ENCODE measurements at places on chromosomes 2 and 18. TPM values are rescaled to one million over a fixed set of nuclear protein-coding genes. Genes with fewer than 3 reads are reported as not detected.

- H3K36me3 ChIP-seq: no peaks in the 10 kb centered on the region
- peaks cover 22% of the 10 kb centered on the region for H3K4me1 ChIP-seq
- H3K4me3 ChIP-seq: no peak overlapping the region
- DNase-seq: no peak
Observed at GRCh38 chr2:138021154-138021553, 56.9 kb downstream of the HNMT start.

- H3K27ac ChIP-seq: no peak overlapping the region
- no peaks in the 10 kb centered on the region for H3K27me3 ChIP-seq
- H3K4me1 ChIP-seq: no peaks in the 10 kb centered on the region
- H3K36me3 ChIP-seq: peaks cover 2% of the 10 kb centered on the region
- H3K4me3 ChIP-seq: no peak overlapping the region
Observed at GRCh38 chr2:202311823-202312388, 46.3 kb downstream of the NOP58 start.

- H3K4me3 ChIP-seq: no peak overlapping the region
- H3K27me3 ChIP-seq: peaks cover 38% of the 10 kb centered on the region
- H3K4me1 ChIP-seq: no peaks in the 10 kb centered on the region
- H3K36me3 ChIP-seq: no peaks in the 10 kb centered on the region
- H3K27ac ChIP-seq: no peak overlapping the region
- DNase-seq: no peak
Observed at GRCh38 chr2:218006741-218007140, 3.9 kb upstream of the TNS1 start.

FBXO48 gene
- 2.6 TPM for polyA plus RNA-seq

GRCh38 chr2:192369969-192370368, 175.2 kb upstream of the TMEFF2 start:
- H3K27ac ChIP-seq: no peak overlapping the region
- DNase-seq: no peak
- no peaks in the 10 kb centered on the region for H3K4me1 ChIP-seq
- H3K27me3 ChIP-seq: no peaks in the 10 kb centered on the region

NEU2 gene
- polyA plus RNA-seq: not detected

MAL gene
- polyA plus RNA-seq: 3.8 TPM

DNA sequence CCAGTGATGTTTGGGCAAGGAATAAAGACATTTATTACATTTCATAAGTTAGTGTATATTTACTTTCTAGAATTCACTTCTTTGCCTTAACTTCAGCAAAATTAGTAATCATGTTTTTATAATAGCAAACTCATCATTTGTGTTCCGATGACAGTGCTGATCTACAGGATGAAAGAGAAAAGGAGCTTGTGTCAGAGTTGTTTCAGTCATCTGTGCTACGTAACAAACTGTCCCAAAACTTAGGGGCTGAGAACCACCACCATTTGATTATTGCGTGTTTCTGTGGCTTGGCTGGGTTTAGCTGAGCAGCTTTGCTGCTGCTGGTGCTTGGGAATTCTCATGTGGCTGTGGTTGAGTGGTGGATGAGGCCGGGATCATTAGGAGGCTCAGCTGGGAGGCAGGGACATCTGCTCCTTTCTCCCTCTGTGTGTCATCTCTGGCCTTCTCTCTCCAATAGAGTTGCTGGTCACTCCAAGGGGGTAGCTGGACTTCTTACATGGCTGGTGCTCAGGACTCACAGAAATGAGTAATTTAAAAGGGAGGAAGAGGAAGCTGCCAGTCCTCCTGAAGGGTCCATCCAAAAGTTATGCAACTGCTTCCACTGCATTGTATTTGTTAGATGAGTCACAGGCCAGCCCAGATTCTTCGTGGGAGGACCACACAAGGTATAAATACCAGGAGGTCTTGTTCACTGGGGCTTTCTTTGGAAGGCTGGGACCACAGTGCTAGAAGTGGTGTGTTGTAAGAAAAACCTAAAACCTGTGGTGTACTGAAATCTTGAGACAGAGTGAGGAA, 43.4 kb upstream of the HAAO start:
- no peaks in the 10 kb centered on the region for H3K36me3 ChIP-seq
- no peak for DNase-seq
- H3K27me3 ChIP-seq: no peaks in the 10 kb centered on the region
- H3K4me3 ChIP-seq: no peak overlapping the region
- H3K27ac ChIP-seq: no peak overlapping the region
- H3K4me1 ChIP-seq: peaks cover 3% of the 10 kb centered on the region

DNA sequence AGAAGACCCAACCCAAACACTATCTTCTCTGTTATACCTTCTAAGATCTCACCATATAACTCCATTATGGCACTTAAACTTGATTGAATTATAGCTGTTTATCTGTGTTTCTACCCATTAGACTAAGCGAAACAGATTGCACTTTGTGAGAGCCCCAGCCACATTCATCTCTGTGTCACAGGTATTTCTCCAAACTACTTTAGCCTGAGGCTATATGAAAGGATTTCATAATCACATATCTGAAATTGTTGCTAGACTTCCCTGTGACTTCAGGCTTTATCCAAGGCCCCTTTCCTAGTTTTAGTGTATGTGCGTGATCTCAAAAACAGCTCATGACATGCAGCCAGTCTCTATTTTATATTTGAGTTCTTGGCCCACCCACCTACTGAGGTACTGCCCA, 745.0 kb upstream of the ACVR2A start:
- no peaks in the 10 kb centered on the region for H3K4me1 ChIP-seq
- H3K36me3 ChIP-seq: no peaks in the 10 kb centered on the region
- no peaks in the 10 kb centered on the region for H3K27me3 ChIP-seq
- no peak overlapping the region for H3K27ac ChIP-seq
- no peak overlapping the region for H3K4me3 ChIP-seq
- DNase-seq: no peak

RIT2 gene
- polyA plus RNA-seq: not detected

DNA sequence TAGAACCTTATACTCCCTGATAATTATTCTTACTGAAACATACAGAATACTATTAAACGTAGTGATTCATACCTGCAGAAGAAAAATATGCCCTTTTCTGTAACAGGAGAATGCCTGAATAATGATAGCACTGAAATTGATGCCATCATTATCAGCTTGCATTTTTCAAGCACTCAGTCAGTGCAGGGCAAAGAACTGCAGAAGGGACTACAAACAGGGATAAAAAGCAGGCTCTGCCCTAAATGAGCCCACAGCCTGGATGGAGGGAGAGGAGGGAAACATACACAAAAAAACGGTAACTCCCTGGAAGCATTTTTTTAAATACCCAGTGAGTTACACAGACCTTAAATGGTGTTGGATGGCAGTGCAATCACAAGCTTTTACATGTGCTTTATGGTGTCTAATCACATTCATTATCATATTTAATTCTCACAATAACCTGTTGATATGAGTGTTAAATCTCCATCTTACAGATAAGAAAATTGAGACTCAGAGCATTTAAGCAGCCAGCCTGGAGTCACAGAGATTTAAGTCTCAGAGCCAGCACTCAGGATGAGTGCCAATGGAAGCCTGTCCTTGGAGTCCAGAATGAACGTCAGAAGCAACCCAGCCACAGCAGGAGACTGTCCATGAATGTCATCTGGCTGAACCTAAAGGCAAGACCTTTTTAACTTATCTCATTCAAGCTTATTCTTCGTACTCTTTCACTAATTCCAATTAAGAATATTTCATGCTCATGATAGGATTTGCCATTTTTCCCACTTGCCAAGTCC, 139.3 kb upstream of the CTNNA2 start:
- H3K4me1 ChIP-seq: no peaks in the 10 kb centered on the region
- no peaks in the 10 kb centered on the region for H3K27me3 ChIP-seq
- DNase-seq: no peak
- H3K27ac ChIP-seq: no peak overlapping the region

- H3K27me3 ChIP-seq: no peaks in the 10 kb centered on the region
- H3K4me3 ChIP-seq: no peak overlapping the region
- no peaks in the 10 kb centered on the region for H3K36me3 ChIP-seq
Observed at GRCh38 chr18:3305354-3305762, 43.4 kb downstream of the MYL12B start.

GRCh38 chr2:222049946-222050345, 248.9 kb downstream of the PAX3 start:
- H3K36me3 ChIP-seq: no peaks in the 10 kb centered on the region
- H3K27ac ChIP-seq: no peak overlapping the region
- peaks cover 5% of the 10 kb centered on the region for H3K27me3 ChIP-seq
- no peak overlapping the region for H3K4me3 ChIP-seq
- H3K4me1 ChIP-seq: no peaks in the 10 kb centered on the region

FOXD4L1 gene
- not detected for polyA plus RNA-seq

- H3K4me1 ChIP-seq: no peaks in the 10 kb centered on the region
- H3K4me3 ChIP-seq: no peak overlapping the region
- H3K27ac ChIP-seq: no peak overlapping the region
- DNase-seq: no peak
- H3K27me3 ChIP-seq: no peaks in the 10 kb centered on the region
Observed at GRCh38 chr18:27652480-27653121, 467.5 kb upstream of the CHST9 start.

- H3K4me1 ChIP-seq: no peaks in the 10 kb centered on the region
- no peak overlapping the region for H3K4me3 ChIP-seq
- no peaks in the 10 kb centered on the region for H3K36me3 ChIP-seq
- H3K27me3 ChIP-seq: no peaks in the 10 kb centered on the region
Observed at GRCh38 chr18:30359521-30359920, 683.0 kb downstream of the DSC3 start.

GRCh38 chr2:240060977-240061591, 7.8 kb upstream of the OR6B3 start:
- peak; percentile 57 for DNase-seq
- H3K36me3 ChIP-seq: no peaks in the 10 kb centered on the region
- H3K27me3 ChIP-seq: no peaks in the 10 kb centered on the region
- H3K27ac ChIP-seq: no peak overlapping the region
- no peak overlapping the region for H3K4me3 ChIP-seq

DNA sequence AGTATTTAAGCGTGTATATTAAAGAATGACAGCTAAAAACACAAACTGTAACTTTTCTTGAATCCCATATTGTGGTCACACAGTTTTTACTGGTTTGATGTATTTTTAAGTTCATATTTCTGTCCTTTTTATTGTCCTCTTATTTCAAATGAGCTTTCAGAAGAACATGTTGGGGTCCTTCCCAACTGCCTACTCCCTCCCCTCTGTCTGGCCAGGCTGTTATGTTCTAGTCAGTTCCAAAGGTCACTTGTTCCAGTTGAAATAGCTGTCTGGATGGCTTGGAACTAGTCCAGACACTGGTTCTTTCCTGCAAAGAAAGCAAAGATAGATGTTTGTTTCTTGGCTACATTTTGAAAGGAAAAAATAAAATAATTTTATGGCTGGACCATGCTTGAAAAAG, 306.9 kb downstream of the GULP1 start:
- no peaks in the 10 kb centered on the region for H3K27me3 ChIP-seq
- no peaks in the 10 kb centered on the region for H3K36me3 ChIP-seq
- no peaks in the 10 kb centered on the region for H3K4me1 ChIP-seq
- no peak overlapping the region for H3K27ac ChIP-seq
